Activated naive CD4-positive, alpha-beta T cell treated with Interleukin-2 at 50 U/mL for 16 hours (primary cell): ENCODE measurements at places on chromosomes 1 and 21.

DNA sequence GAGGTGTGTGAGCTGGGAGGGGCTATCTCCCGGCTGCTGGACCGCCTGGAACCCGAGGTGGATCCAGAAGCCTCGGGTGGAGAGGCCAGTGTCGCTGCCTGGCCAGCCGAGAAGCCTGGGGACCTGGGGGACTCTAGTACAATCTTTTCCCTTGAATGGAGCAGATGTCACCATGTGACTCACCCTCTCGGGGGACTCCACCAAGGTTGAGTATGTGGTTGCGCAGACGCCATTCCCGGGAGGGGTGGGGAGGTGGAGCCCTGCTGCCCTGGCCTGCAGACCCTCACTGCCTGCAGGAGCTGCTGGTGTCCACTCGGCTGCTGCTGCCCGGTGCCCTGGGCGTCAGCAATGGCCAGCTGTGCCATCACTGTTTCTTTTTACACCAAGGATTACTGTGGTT, 40.3 kb downstream of the TP73 start:
- no peak for DNase-seq

DNA sequence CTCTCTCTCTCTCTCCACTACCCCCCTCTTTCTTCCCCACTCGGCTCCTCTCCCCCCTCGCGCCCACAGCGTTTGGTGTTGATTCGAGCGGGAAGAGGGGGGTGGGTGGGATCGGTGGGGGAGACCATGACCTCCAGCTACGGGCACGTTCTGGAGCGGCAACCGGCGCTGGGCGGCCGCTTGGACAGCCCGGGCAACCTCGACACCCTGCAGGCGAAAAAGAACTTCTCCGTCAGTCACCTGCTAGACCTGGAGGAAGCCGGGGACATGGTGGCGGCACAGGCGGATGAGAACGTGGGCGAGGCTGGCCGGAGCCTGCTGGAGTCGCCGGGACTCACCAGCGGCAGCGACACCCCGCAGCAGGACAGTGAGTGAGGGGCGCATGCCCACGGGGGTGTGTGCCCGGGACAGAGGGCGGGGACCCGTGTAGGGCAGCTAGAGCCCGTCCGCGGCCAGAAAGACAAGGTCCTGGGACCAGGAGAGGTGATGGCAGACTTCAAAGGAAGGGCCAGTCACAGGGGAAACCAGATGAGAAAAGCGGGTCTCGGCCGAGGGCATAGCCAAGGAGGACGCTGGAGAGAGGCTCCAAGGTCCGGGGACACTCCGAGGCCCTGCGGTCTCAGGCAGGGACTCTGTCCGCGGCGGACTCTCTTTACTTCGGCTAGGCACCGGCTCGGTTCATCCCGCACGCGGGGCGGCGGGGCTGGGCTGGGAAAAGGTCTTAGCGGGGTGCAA, at the start of gene PRRX1:
Gene PRRX1 (plus strand): TSS at position 39 of the 735 bp plus-strand sequence. CDS start 88 bp downstream, at position 127.
- no peak for DNase-seq

DNA sequence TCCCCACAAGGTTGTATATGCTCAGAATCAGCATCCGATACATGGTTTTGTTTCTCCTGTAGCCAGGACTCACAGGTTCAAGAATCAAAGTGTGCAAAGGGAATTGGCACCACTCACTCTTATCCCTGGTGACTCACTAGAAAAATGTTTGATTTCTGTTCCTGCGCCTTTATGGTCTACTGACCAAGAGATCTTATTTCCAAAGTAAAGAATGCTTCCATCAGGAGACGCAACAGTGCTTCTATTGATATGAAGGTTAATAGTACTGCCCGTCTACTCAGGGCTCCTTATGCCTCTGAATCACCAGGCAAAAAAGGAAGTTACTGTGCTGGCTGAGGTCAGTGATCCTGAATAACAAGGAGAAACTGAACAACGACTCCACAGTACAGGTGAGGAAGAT, 1392.0 kb upstream of the PRMT6 start:
- DNase-seq = no peak

- no peak for DNase-seq
Observed at GRCh38 chr1:7470904-7471638, 300.0 kb upstream of the VAMP3 start.

DNA sequence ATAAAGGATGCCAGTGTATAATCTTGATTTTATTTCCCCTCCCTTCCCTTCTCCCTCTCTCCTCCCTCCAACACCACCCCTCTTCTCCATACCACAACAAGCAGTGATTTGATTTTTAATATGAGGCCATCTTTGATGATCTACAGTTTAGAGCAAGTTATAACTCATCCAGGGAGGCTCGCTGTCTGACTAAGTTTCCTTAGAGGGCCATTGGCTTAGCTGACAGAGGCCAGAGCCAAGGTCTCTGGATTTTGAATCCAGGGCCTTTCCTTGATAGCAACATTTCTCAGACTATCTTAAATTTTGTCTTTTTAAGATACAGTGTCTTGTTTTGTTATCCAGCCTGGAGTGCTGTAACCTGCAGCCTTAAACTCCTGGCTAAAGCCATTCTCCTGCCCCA, 431.0 kb upstream of the USP24 start:
- DNase-seq = no peak
